ENCODE measurements at places on chromosomes 1 and 21. TPM values are rescaled to one million over a fixed set of nuclear protein-coding genes. Genes with fewer than 3 reads are reported as not detected.

LCE1D gene
- total RNA-seq, result not detected

CFAP141 gene
- not detected for total RNA-seq

LENEP gene
- total RNA-seq, result not detected

TMCO1 gene
- total RNA-seq, result 49.1 TPM

CDC20 gene
- 0.15 TPM for total RNA-seq

AKR7A3 gene
- not detected for total RNA-seq

GPR61 gene
- 0.54 TPM for total RNA-seq

UBXN11 gene
- 5.8 TPM for total RNA-seq

ERICH3 gene
- not detected for total RNA-seq

FHAD1 gene
- total RNA-seq, result 0.12 TPM

UQCRHL gene
- 6.2 TPM for total RNA-seq

FAM72C gene
- total RNA-seq, result not detected

OR2M5 gene
- not detected for total RNA-seq

CELA3B gene
- 1.3 TPM for total RNA-seq

TMED5 gene
- total RNA-seq, result 38.9 TPM

CYP4Z1 gene
- 0.70 TPM for total RNA-seq

PPIAL4G gene
- total RNA-seq, result not detected

VAMP3 gene
- 67.2 TPM for total RNA-seq

SELENBP1 gene
- total RNA-seq, result 43.5 TPM

KPRP gene
- not detected for total RNA-seq

TMEM82 gene
- not detected for total RNA-seq

DENND2C gene
- 5.2 TPM for total RNA-seq

SARS1 gene
- total RNA-seq, result 86.3 TPM

RGS21 gene
- not detected for total RNA-seq

NCAM2 gene
- total RNA-seq, result 8.9 TPM

LRRC40 gene
- 12.2 TPM for total RNA-seq

FAM110D gene
- 4.7 TPM for total RNA-seq

COL9A2 gene
- 0.23 TPM for total RNA-seq

RNU11 gene
- not detected for total RNA-seq

KRTAP22-2 gene
- not detected for total RNA-seq

DCST1 gene
- not detected for total RNA-seq

TMPRSS3 gene
- not detected for total RNA-seq

TNFRSF9 gene
- total RNA-seq, result not detected

BMP8A gene
- not detected for total RNA-seq

VHLL gene
- total RNA-seq, result not detected

BEND5 gene
- total RNA-seq, result 3.6 TPM
